ENCODE measurements at places on chromosomes 2 and 18. TPM values are rescaled to one million over a fixed set of nuclear protein-coding genes. Genes with fewer than 3 reads are reported as not detected.

The ALK gene
- 0.12 TPM for total RNA-seq

The ITGB6 gene
- 0.10 TPM for total RNA-seq

The ASXL3 gene
- not detected for total RNA-seq

The FAP gene
- 142 TPM for total RNA-seq

The TMEM198 gene
- total RNA-seq = 2.3 TPM

The APCDD1 gene
- 4.7 TPM for total RNA-seq

The PRSS56 gene
- not detected for total RNA-seq

The KCNK3 gene
- 2.3 TPM for total RNA-seq

The BMPR2 gene
- total RNA-seq = 28.7 TPM

The REG3A gene
- total RNA-seq = not detected

The TTN gene
- 0.12 TPM for total RNA-seq

The TRAK2 gene
- 46.0 TPM for total RNA-seq

DNA sequence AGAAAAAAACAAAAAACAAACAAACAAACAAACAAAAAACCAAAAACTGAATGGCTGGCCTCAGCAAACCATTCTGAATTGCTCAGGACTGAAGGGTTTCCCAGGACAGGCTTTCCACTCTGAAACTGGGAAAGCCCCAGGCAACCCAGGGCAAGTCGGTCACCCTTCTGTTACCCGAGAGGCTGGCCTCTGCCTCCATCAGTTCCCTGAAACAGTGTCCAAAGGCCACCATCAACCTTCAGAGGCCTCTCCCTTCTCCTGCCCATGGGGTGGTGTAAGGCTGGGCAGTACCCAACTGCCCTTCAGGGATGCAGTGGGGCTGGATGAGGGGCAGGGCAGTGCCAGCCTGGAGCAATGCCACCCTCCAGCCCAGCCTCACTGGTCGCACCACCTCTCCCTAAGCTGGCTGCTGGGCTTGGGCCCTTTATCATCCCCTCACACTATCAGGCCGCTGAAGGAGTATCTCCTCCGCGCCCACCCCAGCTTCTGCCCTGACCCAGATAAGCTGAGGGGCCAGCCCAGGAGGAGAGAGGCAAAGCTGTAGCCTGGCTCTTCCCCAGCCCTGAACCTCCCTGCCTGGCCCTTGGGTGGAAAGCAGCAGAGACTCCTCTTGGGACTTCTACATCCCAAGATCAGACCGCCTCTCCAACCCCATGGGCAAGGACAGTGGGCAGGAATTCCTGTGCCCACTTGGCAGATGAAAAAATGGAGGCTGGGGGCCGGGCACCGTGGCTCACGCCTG, 35.9 kb downstream of the ZFP36L2 start:
- DNase-seq = no peak

GRCh38 chr2:156396126-156396525, 40.1 kb upstream of the GPD2 start:
- no peak for DNase-seq

DNA sequence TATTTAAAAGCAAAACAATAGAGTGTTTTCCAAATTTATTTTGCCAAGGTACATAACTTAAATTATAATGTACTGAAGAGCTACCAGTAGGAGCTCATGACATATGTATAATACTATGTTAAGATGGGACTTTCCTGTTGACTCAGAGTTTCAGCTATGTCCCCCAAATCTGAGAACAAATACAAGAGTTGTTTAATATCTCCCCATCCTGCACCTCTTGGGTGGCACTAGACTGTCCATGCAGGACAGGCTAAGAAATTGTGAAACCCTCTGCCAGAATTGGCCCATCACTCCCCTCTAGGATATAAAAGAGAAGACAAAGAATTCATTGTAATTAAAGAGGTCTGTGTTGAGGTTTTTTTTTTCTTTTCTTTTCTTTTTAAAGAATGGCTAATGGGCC, 21.7 kb upstream of the CTAGE1 start:
- peak; percentile 54 for DNase-seq

DNA sequence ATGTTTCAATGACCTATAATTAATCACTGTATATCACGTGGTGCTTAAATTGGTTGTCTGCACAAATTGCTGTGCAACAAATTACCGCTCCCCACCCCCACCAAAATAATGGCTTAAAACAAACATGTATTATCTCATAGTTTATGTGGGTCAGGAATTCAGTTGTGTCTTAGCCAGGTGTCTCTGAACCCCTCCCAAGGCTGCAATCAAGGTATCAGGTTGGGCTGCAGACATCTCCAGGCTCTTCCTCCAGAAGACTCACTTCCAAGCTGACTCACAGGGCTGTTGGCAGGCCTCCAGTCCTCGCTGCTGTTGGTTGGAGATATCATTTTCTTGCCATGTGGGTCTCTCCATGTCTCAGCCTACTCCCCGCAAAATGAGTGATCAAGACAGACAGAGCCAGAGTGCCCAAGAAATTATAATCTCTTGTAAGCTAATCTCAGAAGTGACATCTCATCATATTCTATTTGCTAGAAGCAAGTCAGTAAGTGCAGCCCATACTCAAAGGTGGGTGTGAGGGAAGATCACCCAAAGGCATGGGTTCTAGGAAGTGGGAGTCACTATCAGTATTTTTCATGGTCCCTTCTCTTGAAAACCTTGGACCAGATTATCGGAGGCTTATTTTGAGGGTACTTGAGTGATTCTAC, 38.4 kb downstream of the SPC25 start:
- DNase-seq = peak; percentile 81

GRCh38 chr2:220555961-220556630, 928.7 kb downstream of the SLC4A3 start:
- peak; percentile 21 for DNase-seq

GRCh38 chr2:15687720-15688119, 96.1 kb downstream of the DDX1 start:
- no peak for DNase-seq

GRCh38 chr18:29436459-29436858, 1259.5 kb upstream of the CDH2 start:
- DNase-seq = no peak

DNA sequence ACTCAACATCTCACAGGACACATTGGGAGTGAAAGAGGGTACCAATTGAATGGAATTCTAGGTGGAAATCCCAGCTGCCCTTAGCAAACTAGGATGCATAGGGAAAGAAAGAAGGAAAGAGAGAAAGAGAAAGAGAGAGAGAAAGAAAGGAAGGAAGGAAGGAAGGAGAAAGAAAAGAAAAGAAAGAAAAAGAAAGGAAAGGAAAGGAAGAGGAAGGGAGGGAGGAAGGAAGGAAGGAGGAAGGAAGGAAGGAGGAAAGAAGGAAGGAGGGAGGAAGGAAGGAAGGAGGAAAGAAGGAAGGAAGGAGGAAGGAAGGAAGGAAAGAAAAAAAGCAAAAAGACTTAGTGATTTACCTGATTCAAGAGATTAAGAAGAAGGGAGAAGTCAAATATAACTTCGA, 143.9 kb downstream of the SS18 start:
- no peak for DNase-seq

- DNase-seq = no peak
These were observed 21.1 kb upstream of the GALNT5 start for GRCh38 chr2:157236404-157236803.

DNA sequence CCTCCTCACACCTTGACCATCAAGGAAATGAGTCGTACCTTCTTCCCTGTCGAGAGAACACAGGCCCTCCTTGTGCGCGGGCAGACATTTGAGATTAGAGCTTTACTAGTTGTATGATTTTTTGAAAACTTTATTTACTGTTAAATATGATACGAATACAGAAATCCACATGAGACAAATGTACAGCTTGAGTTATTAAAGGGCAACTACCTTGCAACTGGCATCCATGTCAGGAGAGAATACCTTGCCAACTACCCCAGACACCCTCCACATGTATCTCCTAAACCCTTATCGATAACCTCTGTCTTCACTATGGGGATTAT, 28.3 kb downstream of the KLHL23 start:
- DNase-seq = no peak

DNA sequence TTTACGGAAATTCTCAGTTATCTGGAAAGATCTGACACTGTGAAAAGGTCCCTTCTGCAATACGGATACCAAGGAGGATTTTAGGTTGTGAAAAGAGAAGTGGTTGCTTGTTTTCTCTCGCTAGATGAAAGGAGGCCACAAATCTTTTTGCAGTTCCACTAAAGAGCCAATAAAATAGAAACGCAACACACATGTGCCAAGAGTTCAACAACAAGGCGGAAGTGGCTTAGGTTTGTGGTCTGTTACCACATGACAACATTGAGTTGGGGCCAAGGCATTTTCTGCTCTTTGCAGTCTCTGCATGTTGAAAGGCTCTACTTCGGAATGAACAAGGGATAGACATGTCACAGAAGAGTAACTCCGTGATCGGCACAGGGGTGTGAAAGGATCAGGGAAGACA, 115.7 kb upstream of the OSR1 start:
- DNase-seq = peak; percentile 93

GRCh38 chr2:33220533-33220932, 255.9 kb upstream of the RASGRP3 start:
- no peak for DNase-seq

DNA sequence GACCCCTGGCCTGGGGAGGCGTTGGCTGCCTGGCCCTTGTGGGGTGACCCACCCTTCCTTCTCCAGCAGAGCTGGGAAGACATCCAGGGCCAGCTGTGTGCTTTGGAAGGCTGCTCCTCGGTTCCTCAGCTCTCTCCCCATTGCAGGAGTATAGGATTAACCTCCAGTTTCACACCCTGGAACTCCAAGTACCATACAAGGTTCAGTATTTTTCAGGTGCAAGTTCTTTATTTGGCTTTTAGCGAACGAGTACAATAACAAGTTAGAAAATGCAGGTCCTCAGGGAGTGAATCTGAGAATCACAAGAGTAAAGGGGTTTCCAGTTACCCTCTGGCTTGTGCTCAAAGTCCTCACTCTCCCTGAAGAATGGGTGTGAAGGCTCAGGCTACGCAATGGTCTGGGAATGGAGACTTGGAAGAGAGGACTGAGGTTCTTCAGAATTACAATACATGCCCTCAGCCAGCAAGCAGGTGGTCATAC, 101.2 kb downstream of the APOB start:
- DNase-seq = no peak

- DNase-seq = no peak
These were observed 182.6 kb downstream of the FSIP2 start for GRCh38 chr2:185921048-185921756.

GRCh38 chr2:69667805-69668382, 24.4 kb upstream of the AAK1 start:
- no peak for DNase-seq

DNA sequence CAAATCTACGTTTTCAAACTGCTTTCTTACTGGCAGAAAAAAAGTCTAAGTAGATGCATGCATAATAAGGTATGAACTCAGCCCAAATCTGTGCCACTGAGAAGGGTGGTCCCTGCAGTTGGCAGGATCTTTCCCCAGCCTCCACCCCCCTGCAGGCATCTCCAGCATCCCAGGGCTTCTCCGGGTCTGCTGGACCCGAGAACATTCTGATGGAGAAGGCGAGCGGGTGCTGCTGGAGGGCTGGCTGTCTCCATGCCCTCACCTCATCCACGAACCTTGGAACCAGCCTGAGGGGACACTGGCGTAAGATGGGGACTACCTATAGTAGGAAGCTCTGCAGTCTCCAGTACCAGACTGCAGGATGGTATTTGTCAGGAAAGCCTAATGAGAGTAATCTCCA, 198.9 kb downstream of the HDAC4 start:
- no peak for DNase-seq

- no peak for DNase-seq
These were observed 179.0 kb downstream of the BARD1 start for GRCh38 chr2:214630402-214631045.

GRCh38 chr2:158731386-158731785, 63.7 kb upstream of the DAPL1 start:
- no peak for DNase-seq

DNA sequence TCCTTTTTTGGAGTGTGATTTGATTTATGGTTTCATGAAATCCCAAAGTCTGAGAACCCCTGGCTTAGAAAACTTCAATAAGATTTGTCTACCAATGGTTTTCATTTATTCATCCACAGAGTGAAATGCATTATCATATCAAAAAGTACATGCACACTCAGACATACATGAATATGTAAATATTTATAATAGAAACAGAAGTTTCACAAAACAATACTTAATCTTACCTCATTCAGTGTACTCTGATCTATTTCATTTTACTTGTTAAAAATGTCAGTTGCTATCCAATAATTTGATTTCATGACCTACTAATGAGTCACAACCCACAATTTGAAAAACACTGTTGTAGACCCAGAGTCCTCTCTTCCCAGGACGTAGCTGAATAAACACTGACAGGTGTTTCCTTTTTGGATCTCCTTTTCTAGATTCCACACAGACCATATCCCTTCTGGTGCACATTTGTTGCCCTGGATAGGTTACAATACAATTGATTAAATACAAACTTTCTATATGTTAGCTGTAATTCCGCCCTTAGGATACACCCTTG, 10.4 kb upstream of the CAVIN2 start:
- peak; percentile 51 for DNase-seq

GRCh38 chr2:136452528-136452927, 312.8 kb upstream of the THSD7B start:
- no peak for DNase-seq

- no peak for DNase-seq
These were observed 1.1 kb upstream of the SYT4 start for GRCh38 chr18:43278355-43278754.

DNA sequence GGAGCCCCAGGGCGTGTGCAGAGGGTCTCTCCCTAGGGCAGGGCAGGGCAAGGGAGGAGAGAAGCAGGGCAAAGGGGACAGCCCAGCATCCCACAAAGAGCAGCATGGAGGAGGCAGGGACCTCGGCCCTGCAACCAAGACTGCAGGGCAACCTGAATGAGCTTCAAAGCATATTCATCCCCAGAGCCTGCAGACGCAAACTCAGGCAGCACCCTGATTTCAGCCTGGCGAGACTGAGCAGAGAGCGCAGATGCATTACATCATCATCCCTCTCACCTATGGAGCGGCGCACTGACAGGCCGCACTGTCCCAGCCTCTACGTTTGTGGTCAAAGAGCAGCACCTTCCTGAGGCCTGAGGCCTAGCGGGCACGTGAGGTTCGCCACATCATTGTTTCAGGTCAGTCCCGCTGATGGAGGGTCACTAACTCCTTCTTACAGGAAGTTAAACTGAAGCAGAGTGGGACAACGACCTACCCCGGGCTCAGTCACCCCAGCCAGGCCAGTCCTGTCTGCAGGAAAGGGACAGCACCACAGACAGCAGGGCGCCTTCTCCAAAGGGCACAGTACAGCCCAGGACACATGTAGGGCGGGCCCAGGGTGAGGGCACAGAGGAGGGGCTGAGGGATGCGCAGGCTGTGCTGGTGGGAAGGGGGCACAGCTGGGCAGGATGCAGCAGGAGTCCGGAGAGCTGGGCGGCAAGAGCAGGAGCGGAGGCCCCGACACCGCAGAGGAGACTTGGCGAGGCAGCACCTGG, 67.2 kb upstream of the RAB6C start:
- no peak for DNase-seq

Data from RPMI7951 (cell line).